ENCODE measurements at places on chromosomes 3 and 15.

DNA sequence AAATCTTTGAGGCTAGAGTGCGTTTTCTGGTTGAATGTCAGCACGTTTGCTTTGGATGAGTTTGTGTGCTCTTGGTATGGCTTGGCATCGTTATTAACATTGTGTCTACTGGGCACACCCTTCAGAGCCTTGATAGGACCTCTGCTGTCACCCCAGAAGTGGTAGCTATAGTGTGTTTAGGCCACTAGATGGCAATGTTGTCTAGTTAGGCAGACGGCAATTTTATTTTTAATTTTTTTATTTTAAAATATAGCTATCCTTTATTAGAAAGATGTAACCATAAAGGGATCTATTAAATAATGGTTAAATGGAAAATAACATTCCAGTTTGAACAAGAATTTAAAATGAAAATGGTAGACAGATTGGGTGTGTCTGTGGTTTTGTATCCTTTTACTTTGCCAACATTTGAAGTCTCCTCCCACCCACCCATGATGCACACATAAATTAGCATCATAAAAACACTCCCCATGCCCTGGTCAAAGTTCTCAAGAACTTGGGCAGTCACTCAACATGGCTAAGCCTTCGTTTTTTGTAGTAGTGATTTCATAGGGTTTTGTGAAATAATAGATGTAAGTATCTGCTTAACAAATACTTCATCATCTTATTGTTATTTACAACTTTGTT is 200.7 kb downstream of the KCNH8 start:
- DNase-seq = no peak

DNA sequence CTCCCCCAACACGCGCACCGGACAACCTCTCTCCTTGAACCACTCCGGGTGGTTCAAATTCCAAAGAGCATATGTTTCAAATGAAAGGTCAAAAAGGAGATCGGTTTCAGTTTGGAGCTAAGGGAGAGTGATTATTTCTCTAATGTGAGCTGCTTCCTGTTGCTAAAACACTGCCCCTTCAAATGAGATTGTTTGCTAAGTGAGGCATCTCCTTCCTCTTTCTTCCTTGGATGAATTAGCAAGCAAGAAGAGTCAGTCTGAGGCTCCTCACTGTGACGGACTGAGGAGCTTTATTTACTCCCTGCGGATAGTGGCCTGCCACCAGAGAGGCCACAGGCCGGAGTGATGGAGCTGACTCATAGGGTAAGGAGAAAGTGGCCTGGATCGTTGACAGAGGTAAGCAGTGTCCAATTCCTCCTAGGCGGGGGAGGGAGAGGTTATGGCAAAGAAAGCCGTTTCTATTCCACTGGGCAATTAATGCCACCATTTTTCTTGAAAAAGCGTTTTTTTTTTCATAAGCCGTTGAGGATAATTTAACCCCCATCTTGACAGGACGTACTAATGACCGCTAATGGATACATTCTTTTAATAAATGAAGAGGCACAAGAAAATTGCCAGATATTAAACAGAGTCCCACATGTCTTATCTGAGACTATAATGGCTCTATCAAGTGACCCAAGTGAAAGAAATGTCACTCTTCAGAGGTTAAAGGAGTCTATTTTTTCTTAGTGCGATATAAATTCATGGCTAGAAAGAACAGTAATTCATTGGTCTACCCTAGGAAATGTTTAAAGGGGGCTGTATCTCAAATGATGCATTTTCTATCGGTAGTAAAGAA is 167.0 kb upstream of the ANKRD28 start:
- no peak for DNase-seq

GRCh38 chr3:141646760-141647561 is 91.1 kb upstream of the RNF7 start:
- no peak for DNase-seq

DNA sequence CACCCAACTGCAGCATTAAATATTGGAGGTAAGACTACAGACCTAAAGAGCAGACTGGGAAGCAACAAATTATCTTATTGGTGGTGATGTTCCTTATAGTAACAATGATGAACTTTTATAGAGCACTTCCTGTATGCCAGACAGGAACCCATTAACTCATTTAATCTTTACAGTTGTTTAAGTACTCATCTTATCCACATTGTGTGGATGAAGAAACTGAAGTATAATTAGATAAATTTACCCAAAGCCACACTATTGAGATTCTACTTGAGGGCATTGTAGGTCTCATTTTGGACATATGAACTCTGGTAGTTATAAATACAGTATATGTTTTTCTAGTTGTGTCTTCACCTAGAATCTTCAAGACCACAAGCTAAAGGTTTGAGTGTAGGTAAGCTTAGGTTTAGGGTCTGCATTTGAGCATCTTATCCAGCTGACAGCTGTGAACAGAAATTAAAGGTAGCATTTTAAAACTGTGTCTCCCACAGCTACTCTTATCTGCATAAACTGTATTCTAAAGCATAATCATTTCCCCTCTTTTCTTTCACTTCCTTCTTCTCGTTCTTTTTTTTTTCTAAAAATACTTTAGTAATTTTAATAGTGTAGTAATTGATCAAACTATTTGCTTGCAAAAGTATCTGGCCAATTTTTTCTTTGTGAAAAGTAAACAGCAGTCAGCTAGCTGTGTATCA is 138.2 kb downstream of the UBE2E2 start:
- no peak for DNase-seq

- DNase-seq = no peak
These were observed 904.2 kb downstream of the ROBO1 start for GRCh38 chr3:78863306-78864203.

GRCh38 chr3:52393959-52394670 is 50.8 kb downstream of the SEMA3G start:
- no peak for DNase-seq

DNA sequence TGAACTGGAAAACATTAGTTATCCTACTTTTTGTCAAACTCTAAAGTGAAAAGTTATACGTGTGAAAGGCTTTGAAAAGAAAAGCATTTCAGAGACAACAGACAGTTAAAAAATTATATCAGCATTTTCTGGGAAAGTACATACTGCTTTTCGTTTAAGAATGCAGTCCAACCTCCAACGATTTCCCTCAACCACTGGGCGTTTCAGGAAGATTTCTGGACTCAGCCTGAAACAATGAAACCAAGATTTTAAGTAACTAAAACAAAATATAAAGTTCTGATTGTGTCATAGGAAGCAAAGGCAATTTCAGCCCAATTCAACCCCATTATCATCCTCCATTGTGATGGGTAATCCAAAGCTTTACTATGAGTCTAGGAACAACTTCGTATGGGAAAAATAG is 110.7 kb downstream of the PLD1 start:
- DNase-seq = no peak

DNA sequence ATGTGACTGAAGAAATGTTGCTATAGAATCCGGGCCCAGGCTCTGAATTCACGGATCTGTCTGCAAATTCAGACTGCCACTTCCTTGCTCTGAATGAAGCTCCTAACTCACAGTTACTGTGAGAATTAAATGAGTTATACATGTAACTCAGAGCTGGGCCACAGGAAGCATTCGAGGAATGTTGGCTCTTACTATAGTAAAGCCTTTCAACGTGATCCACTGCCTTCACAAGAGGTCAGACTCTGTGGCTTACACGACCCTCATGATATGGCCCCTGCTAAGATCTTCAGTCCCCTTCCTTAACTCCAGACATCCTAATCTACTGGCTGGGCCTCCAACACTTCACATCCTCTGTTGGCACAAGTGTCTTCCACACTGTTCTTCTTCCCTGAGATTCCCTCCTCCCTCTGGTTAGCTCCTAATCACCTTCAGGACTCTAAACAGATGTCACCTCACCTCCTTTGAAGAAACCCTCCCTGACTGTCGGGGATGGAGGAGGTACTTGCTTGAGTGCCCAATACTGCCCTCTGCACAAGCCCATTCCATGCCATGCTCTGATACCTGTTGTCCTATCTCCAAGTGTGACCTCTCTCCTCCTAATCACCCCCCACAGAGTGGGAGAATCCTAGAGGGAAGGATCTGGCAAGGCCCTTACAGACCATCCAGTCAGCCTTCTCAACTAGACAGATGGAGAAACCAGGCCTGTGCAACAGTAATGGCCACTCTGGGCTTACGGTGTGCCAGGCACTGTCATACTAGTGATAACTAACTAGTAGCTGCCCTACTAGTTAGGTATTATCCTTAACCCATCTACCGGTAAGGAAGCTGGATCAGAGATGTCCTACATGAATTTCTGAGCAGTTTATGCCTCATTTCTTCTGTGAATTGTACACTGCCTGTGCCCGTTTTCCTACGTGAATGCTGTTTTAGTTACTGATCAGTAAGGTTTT is 1.3 kb downstream of the ACTR8 start:
- DNase-seq = no peak

GRCh38 chr3:109278141-109278540 is 38.2 kb downstream of the DPPA2 start:
- no peak for DNase-seq

GRCh38 chr3:40597441-40597840 is 72.7 kb downstream of the ZNF621 start:
- DNase-seq = no peak

GRCh38 chr3:151644020-151644620 is 89.6 kb upstream of the AADACL2 start:
- no peak for DNase-seq

DNA sequence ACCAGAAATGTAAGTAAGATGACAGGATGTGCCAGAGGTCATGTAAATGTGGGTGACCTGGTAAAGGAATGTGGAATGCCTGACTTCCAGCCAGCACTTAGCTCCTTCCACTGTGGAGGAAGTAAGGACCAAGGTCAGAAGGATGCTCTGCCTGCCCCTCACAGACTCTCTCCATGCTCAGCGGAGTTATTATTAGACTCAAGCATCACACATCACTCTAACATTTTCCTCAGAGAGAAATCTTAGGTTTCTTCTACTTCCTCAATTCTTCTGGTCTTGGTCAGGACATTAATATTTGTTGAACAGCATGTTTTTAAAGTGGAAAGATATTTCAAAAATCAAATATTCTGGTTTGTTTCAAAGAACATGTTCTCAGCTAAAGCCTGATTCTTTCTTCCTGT is 231.4 kb upstream of the WNT5A start:
- no peak for DNase-seq

GRCh38 chr3:127409421-127410136 is 121.7 kb upstream of the PRR20G start:
- no peak for DNase-seq

All from NCI-H1092 (cell line).